ENCODE measurements at places on chromosomes 6 and 20.

GRCh38 chr6:92150553-92150952 lies 1268.8 kb downstream of the EPHA7 start:
- DNase-seq = no peak

DNA sequence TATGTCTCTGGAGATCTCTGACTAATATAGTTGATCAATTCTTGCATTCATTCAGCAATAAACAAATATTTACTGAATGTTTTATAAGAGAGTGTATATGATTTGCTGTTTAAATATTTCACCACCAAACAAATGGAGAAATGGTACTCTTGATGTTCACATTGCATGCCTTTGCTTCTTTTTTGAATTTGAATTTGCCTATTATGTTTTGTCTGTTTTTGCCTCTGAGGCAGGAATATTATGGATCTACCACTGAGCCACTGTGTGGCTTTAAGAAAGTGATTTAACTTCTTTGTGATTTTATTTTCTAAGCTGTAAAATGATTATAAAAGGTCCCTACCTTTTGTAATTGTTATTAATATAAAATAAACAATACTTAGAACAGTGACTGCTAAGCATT lies 345.0 kb downstream of the DOK5 start:
- DNase-seq = no peak

DNA sequence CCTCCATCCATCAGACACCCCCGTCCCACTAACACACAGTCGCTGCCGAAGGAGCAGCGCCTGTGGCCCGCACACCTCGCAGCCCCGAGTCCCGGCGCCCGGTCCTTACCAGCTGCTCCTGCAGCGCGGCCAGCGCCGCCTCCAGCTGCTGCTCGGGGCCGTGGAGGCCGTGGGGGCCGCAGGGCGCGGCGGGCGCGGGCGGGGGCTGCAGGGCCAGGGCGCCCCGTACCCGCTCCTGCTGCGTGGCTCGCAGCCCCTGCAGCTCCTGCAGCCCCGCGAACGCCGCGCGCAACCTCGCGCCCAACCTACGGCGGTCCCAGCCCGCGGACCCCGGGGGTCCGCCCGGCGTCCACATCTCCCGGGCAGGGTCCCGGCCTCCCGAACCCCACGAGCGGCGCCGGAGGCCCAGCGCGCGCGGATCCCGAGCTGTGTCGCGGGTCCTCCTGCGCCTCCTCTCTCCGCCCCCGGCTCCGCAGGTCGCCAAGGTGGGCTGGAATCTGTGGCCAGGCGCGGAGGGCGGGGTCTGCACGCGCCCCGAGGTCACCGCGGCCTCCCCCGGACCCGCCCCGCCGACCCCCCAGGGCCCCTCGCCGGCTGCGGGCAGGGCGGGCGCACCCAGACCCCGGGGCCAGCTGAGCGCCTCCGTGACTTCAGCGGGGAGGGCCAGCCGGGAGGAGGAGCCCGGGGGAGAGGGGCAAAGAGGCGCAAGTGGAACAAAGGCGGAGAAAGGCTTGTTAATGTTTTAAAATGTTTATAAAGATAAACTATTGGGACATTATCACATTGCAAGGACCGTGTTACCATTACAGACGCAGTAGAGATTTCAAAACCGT lies at the start of gene DACT2:
Gene DACT2, minus strand, starts transcription at position 499 of the 833 bp plus-strand sequence. Its CDS starts 144 bp downstream, at position 355.
- DNase-seq = no peak

DNA sequence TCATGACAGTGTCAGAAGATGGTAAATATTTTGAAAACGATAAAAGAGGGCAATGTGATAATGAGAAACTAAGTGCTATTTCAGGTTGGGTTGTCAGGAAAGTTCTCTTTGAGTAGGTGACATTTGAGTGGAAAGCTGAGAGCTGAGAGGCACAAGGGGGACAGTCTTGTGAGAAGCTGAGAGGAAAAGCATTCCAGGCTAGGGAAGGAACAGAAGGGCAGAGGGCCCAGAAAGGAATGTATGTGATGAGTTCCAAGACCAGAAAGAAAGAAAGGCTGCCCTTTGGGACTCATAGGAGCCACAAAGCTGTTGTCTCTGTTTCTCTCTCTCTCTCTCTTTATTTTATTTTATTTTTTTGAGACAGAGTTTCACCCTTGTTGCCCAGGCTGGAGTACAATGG lies 7.6 kb upstream of the RNF182 start:
- no peak for DNase-seq

DNA sequence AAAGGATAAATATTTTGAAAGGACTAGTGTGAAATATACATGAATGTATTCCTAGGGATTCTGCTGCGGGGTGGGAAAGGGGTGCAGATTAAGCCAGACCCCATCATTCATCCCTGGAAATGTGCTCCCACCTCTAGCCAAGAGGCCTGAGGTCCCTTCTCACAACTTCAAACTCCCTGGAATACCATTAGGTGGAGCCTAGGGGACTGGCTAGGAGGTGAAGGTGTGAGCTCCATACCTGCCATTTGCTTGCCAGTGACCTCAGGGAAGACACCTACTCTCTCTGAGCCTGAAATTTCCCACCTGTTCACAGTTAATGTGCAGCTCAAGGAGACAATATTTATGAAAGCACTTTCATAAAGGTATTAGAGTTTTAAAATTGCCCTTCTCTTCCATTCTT lies 4.7 kb upstream of the CCN2 start:
- no peak for DNase-seq

DNA sequence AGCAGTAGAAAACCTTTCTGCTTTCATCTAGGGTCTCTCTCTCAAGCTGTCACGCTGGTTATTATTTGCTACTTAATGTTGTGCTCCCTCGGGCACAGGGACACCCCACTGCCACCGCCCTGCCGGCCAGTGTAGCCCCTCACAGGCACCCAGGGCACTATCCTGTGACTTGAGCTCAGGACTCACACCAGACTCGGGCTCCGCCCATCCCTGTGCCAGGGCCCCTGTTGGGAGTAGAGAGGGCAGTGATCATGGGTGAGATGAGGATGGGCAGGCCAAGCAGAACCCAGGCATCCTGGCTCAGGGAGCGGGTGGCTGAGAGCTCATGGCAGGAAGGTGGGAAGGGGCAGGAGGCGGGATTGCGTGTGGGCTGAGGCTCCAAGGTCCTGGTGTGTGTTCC lies 371.9 kb downstream of the ZFAND3 start:
- no peak for DNase-seq

DNA sequence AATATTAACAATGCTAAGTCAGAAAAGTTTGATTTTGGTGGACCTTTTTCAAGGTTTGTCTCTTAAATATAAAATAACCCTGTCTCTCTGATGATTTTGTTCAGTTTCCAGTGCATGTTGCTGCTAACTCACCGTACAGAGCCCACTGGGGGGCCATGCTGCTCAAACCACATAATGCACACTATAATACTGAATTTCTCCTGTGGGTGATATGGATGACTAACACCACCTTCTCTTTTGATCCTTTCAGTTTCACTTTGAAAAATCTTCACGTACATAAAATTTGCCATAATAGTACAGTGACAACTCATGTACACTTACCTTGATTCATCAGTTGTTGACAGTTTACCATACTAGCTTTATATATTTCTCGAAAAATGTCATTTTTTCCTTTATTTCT lies 506.6 kb upstream of the MAN1A1 start:
- no peak for DNase-seq

- no peak for DNase-seq
Observed at GRCh38 chr6:41157323-41157722, 3.2 kb upstream of the TREML1 start.

DNA sequence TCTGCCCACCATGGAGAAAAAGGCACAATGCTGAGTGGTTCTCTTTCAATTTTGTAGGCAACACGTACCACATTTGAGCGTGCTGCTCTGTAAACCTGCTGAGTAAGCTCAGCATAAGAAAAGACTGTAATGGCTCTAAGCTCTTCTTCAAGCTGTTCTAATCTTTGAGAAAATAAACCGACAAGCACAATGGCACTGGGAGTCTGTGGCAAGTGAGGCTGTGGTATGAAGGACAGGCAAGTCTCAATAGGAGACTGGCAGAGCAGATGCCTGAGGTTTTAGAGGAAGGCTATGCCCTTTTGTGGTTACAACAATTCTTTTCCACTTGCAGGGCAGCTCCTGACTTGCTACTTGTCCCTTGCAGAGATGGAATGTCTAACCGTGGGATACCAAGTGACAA lies 136.7 kb upstream of the EXOC2 start:
- DNase-seq = no peak

DNA sequence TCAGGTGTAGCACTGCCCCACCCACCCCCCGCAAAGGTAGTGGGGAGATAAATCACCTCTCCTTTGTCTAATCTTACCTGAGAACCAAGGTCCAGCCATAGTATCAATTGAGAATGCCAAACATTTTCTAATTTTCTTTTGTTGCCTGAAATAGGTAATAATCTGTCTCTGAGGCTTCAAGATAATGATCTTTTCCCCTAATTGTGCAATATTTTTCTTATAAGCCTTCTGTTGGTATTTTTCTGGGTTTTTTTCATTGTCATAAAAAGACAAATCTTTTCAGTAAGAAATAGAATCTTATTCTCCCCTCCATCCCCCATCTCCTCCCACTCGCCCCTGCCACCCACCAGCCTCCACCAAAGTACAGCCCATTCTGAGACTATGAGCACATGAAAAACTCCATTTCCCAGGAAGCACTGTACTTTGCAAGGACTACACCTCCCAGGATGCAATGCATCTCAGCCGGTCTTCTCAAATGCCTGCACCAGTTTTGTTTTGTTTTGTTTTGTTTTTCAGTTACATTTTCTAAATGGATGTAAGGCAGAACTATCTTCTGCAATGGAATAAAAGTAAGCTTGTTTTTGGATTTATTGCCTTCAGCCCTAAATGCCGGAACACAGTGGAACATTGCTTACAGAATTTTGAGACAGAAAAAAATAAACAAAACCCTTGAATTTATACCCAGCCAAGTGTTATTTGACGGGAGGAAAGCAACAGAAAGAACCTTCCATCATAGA lies 268.0 kb downstream of the TFAP2A start:
- DNase-seq = peak; percentile 29

DNA sequence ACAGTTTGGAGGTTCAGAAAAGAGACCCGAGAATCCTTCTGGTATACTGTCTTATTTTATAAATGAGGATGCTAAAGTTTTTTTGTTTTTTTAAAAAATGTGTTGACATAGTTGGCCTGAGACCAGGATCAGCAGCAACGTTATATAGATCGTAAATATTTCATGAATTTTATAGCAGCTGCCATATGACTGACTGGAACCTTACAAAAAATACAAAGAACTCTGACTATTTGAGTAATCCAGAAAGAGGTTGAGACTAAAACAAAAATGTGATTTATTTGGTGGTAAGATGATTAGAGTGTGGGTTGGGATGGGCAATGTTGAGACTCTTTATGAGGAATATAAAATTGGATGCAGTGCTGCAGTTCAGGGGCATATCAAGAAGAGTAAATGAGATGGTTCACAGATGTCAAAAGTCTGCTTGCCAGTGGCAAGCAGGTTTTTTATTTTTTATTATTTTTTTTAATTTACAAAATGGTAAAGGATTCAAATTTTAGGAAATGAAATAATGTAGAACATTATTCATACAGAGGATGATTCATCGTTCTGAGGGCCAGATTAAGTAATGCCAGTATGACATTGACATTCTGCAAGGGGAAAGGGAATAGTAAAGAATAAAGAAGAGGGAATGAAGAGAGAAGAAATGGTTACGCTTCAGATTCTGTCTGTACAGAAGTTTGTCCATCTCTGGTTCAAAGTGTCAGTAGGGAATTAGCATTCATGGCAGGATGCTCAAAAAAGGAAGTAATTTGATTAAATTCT lies 58.5 kb downstream of the SCAF8 start:
- DNase-seq = no peak

DNA sequence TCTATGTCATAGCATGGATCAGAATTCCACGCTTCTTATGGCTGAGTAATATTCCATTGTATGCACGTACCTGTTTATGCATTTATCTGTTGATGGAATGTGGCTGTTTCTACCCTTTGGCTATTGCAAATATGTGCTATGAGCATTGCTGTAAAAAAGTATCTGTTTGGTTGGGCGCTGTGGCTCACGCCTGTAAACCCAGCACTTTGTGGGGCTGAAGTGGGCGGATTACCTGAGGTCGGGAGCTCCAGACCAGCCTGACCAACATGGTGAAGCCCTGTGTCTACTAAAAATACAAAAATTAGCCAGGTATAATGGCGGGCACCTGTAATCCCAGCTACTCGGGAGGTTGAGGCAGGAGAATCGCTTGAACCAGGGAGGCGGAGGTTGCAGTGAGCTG lies 182.4 kb downstream of the BCAS1 start:
- DNase-seq = no peak

GRCh38 chr6:81900616-81901015 lies 148.1 kb upstream of the TENT5A start:
- DNase-seq = no peak

GRCh38 chr6:120077489-120077888 lies 727.9 kb upstream of the MAN1A1 start:
- peak; percentile 28 for DNase-seq

- DNase-seq = no peak
Observed at GRCh38 chr6:31734821-31735406, 1.4 kb downstream of the CLIC1 start.

DNA sequence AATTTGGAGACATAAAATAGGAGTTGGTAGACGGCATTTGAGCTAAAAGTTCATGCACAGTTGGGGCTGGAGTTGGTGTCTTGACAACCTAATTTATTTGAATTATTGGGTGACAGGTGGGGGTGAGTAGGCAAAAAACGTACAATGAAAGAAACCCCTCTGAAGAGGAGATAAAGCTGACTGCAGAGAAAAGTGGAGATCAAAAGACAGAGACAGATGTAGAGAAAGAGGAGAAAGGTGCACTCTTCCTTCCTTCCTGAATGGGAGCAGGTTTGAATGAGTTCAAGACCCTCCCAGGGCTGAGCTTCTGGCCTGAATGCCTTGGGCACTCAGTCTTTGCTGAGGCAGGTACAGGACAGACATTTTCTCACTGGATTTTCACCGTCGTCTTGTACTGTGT lies 284.3 kb downstream of the DHX35 start:
- no peak for DNase-seq

GRCh38 chr6:1135726-1136414 lies 176.0 kb upstream of the FOXQ1 start:
- no peak for DNase-seq

- no peak for DNase-seq
Observed at GRCh38 chr6:108565893-108566292, 5.2 kb downstream of the FOXO3 start.

- no peak for DNase-seq
Observed at GRCh38 chr6:140050101-140050995, 675.9 kb upstream of the CITED2 start.
